HuH-7.5 (cell line): ENCODE measurements at places on chromosomes 1 and 21.

GRCh38 chr1:192929597-192929996 lies 120.8 kb downstream of the RGS2 start:
- no peak for DNase-seq

DNA sequence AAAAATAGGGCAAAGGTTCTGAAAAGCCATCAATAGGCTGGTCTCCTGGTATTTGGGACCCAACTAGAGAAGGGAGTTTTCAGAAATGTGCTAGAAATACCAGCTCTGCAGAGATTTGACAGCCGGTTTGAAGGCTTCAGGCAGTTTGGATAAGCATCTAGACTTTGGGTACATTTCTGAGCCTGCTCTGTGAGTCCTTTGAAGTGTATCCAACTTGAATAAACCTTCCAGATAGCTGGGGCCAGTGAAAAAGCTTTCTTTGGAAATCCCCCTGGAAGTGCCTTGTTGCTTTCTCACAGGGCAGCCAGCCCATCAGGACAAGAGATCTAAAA lies 6.4 kb upstream of the PEF1 start:
- DNase-seq: no peak

GRCh38 chr1:218502383-218502782 lies 157.2 kb downstream of the TGFB2 start:
- no peak for DNase-seq

DNA sequence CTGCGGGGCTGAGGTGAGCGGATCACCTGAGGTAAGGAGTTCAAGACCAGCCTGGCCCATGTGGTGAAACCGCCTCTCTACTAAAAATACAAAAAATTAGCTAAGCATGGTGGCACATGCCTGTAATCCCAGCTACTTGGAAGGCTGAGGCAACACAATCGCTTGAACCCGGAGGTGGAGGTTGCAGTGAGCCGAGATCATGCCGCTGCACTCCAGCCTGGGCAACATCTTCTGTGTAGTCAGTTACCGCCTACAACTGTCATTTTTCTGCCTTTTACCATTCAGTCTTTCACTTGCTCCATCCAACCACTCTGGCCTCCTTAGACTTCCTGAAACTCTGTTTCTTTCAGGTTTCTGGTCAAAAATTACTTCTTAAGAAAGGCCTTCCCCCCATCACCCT lies 2.2 kb downstream of the MYCBP start:
- no peak for DNase-seq

DNA sequence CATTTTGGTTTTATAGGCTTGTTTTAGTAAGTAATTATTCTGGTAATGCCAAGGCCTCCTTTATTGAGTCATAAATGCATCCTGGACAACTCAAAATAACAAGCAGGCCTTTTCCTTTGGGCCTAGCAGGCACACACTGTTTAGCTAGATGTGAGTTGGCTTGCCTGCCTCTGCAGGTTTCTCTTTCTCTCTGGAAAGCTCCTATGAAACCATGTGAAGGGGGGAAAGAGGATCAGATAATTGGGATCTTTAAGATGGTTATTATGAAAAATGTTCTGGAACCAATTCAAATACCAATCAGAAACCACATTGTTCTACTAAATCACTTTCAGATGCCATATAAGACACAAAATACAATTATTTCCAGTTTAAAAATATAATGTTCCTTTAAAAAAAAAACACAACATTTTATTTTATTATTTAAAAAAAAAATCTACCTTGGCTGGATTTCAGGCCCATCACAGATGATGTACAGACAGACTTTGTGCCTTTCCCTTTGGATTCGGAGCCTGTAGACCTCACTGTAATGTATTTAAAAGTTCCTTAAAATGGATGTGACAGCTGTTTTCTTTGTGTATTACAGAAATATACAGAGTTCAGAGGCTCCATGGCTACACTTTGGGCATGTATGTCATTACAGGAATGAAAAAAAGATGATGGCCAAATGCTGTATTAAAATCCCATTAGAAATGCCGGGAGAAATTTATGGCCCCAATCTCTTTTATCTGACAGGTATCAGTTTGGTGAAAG lies 80.2 kb downstream of the NTMT2 start:
- no peak for DNase-seq
